Stimulated activated CD4-positive, alpha-beta T cell treated with anti-CD3 and anti-CD28 coated beads, TNF-alpha, amount 100 ng/mL, for 1 hour (primary cell): ENCODE measurements at places on chromosomes 12 and 14.

- DNase-seq: no peak
These were observed 358.6 kb upstream of the FOXG1 start for GRCh38 chr14:28407996-28408395.

GRCh38 chr14:69268763-69269162 is 8.8 kb downstream of the GALNT16 start:
- no peak for DNase-seq

DNA sequence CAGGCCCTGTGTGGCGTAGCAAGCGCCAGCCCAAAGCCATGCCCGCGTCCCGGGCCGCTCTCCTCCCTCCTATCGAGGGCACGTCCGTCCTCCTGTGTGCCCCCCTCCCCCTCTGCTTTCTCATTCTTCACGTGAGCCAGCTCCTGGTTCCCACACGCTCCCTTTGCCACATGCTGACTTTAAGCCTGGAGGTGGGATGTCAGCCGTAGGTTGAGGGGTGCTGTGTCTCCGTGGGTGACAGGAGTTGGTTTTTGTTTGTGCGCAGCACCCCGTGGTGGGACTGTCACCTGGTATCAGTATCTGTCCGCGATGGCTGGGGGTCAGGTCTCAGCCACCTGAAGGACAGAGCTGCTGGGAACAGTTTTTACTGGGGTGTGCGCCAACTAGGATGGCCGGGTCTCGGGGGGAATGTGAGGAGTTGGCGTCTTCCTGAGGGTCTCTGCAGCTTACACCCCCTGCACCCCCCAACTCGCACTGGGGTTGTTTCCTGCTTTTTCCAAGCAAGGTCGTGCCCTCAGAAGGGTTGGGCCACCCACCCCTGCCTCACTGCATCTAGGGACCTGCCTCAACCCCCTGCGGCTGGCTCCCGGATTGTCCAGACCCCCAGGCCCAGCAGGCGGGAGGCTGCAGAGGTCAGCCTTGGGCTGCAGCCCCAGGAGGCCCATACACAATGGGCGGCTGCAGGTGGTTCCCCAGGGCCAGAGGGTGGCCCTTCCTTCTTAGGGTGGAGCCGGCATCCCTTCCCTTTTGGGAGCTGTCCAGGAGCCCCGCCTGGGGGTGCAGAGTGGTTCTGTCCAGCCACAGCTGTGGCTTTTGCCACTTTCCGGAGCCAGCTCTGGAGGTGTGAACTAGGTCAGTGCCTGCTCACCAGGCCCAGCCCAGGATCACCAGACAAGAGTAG is 7.3 kb downstream of the ULK1 start:
- no peak for DNase-seq

DNA sequence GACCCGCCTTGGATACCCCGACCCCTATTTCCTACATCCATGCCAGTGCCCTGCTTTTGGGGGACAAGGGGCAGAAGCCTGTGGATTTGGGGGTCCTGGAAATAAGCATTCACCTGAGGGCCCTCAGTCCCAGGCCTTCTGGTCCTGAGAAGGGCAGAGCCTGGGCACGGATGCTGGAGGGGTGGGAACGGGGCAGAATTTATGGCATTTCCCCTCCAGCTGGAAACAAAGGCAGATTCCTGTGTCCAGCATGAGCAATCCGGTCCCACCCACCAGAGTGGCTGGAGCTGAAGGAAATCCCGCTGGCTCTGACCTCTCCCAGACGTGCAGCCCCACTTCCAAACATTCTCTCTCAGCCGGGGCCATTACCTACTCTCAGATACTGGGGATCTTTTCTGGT is 9.3 kb downstream of the ANKRD33 start:
- DNase-seq: no peak

GRCh38 chr12:102120564-102120873 is 536 bp downstream of the PARPBP start:
- DNase-seq: no peak

DNA sequence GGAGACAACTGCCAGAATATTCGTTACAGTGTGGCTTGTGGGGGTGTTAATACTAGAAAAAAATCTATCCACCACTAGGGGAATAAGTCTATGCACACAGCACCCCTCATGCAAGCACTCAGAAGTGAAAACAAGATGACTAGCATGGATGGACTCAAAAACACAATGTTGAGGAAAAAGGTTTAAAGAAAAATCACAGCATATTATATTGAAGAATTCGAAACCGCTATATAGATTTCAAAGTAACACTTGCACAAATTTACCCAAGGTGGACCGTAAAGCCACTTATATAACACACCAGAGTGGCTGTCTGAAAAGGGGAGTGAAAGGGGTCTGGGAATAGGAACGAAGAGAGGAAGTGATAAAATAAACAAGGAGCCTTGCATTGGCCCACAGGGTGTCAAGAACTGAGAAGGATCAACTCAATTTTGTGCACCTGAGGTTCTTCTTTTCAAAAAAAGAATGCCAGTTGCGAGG is 544 bp downstream of the ABCD4 start:
- no peak for DNase-seq

- no peak for DNase-seq
These were observed 67.0 kb downstream of the DIP2B start for GRCh38 chr12:50571786-50572185.

- DNase-seq: no peak
These were observed 8.9 kb downstream of the TGFB3 start for GRCh38 chr14:75972801-75973421.

DNA sequence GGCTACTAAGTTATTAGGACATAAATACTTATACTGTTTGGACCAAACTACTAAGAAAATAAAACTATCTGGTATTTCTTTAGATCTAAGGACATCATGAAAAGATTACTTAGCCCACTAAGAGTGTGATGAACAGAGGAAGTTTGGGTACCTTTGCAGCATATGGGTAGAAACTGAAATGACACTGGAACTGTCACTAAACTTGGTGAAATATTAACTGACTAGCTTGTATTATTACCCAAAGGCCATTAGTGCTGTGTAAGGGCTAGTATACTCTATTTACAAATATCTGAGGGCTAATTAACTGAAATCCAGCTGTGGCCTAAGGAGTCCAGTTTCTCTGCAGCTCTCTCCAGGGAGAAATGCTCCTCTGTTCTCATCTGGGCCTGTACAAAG is 45.5 kb downstream of the PAWR start:
- no peak for DNase-seq

DNA sequence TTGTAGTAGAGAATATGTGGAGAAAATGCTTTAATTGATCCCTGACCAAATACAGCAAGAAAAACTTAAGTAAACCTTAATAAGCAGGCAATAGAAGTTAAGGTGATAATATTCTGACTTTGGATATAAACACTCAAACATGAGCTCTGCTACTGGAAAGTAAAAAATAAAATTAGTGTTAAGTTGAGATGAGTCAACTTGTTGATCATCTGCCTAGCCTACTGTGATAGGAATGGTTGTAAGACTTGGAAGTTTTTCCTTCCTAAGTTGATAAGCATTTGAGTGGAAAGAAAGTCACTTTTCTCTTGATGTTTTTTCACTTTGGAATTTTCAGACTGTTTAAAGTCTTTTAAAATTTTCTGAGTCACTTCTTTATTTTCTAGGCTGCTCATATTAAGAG is 26.0 kb downstream of the ADIPOR2 start:
- no peak for DNase-seq

GRCh38 chr14:86997271-86997670 is 995.7 kb downstream of the GALC start:
- no peak for DNase-seq

GRCh38 chr12:70757830-70758493 is 120.7 kb upstream of the PTPRB start:
- no peak for DNase-seq
